ENCODE measurements at places on chromosomes 3 and 15. TPM values are rescaled to one million over a fixed set of nuclear protein-coding genes. Genes with fewer than 3 reads are reported as not detected.

- DNase-seq: no peak
Observed at GRCh38 chr3:131840156-131840797, 194.5 kb downstream of the CPNE4 start.

DNA sequence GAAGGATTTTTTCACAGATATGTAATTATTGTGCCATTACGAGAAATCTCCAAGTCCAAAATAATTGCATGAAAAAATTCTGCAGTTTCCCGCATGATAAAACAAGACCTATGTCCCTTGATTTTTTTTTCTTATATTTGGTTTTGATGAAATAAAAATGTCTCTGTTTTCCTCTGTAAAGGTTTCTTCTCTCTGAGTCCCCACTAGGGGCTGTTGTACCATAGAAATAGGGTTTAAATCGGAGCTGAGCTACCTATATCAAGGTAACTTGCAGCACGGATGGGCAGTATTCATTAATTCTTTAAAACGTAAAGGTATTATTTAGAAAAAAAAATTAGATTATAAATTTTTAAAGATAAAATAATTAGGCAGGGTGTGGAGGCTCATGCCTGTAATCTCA lies 66.6 kb upstream of the IGF1R start:
- DNase-seq: no peak

DNA sequence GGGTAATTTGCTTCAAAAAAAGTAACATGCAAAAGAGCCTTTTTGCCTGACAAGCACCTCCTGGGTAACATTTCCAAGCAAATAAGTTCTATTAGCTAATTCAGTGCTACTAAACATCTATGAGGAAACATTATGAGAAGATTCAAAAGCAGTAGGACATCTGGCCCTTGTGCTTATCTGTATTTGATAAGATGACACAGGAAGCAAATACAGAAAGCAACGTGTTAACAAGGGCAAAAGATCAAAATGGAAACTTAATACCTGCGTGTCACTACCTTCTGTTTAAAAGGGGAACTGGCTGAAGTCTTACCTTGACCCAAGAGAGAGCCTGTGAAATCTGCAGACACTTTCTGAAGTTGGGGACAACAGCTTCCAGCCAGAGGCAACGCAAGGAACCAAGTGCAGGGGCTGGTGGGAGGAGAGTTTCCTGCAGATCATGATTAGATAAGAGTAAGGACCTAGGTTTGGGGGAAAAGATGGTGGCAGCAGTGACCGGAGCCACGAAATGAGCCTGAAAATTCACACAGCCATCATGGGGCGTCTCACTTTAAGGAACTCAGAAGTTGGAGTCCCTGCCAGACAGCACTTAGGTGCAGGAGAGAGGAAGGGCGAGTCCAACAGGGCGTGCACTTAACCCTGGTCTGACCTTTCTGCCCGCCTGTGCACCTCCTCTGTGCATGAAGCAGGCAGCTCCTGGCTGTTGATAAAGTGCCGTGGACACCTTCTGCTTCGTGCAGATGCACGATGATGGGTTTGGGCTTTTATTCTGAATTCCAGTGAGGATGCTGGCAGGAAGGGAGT lies 153.6 kb upstream of the BHLHE40 start:
- no peak for DNase-seq

DNA sequence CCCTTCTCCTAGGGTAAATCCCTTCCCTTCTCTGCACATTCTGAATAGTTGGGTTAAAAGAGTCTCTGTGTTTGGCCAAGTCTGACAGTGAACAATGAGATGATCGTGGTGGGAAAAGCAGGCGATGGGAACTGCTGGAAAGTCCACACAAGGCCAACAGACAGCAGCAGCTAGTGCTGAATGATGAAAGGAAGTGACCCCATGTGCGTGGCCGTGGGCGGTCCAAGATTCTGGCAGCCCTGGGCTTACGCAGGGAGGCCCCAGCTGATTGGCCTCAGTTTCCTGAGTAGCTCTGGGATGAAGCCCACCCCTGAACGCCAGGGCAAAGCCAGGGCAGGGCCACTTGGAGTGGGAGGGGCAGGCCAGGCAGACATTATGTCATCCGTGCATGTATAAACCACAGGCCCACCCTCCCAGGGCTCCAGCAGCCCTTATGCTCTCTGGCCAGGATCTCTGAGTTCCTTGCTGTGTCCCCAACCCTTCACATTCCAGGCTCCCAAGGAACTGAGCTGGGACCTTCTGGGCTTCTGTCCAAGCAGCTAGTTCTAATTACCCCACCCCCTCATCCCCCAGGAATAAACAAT lies 57.8 kb downstream of the CDC25A start:
- peak; percentile 93 for DNase-seq

- DNase-seq: no peak
Observed at GRCh38 chr3:97835761-97836160, 13.9 kb downstream of the CRYBG3 start.

- no peak for DNase-seq
Observed at GRCh38 chr3:6667354-6667753, 193.6 kb upstream of the GRM7 start.

GRCh38 chr15:64137226-64137833 lies 14.2 kb upstream of the SNX22 start:
- DNase-seq: no peak

DNA sequence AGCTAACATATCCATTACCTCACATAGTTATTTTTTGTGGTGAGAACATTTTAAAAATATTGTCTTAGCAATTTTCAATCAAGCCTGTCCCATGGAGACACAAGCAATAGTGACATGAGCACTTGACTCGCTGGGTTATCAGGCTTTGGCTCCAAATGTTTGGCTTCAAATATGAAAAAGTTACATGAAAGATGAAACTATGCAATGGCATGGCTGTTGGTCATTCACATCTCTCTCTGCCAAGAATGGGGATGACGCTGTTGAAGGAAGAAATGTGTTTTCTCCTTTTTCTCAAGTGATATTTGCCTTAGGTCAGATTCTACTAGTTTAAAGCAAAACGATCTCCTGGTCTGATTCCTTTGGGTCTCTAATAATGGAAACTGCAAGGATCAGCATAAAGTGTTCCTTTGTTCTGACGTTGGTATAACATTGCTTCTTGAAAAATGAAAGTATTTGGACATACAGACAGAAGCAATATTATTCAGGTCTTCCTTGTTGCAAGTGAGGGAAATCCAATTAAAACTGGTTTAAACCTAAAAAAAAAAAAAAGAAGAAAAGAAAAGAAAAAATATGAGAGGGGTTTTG lies 71.2 kb downstream of the SSUH2 start:
- no peak for DNase-seq

DNA sequence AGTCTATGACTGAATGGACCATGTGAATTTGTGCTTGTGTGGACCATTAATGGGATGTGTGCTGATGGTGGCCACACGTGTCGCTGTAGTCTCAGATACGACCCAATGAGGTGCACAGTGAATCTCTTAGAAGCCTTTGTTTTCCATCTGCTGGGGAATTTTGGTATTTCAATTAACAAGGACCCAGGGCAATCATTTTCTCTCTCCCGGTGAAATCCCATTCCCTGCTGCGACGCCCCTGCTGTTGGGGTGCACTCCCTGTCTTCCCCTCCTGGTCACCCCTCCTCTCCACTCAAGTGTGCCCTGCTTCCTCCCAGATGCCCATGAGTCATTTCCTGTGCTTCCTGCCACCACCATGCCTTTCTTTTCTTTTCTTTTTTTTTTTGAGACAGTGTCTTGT lies 32.7 kb downstream of the EBLN2 start:
- peak; percentile 35 for DNase-seq

The UACA gene
- total RNA-seq: 170 TPM

All from dermis blood vessel endothelial cell (primary cell).